ENCODE measurements at places on chromosomes 2 and 18.

- no peak for DNase-seq
These were observed 98.5 kb upstream of the HAAO start for GRCh38 chr2:42890791-42891355.

- DNase-seq: no peak
These were observed 753.5 kb upstream of the PKDCC start for GRCh38 chr2:41294331-41294730.

- no peak for DNase-seq
These were observed 2.4 kb downstream of the SCG2 start for GRCh38 chr2:223599640-223600380.

DNA sequence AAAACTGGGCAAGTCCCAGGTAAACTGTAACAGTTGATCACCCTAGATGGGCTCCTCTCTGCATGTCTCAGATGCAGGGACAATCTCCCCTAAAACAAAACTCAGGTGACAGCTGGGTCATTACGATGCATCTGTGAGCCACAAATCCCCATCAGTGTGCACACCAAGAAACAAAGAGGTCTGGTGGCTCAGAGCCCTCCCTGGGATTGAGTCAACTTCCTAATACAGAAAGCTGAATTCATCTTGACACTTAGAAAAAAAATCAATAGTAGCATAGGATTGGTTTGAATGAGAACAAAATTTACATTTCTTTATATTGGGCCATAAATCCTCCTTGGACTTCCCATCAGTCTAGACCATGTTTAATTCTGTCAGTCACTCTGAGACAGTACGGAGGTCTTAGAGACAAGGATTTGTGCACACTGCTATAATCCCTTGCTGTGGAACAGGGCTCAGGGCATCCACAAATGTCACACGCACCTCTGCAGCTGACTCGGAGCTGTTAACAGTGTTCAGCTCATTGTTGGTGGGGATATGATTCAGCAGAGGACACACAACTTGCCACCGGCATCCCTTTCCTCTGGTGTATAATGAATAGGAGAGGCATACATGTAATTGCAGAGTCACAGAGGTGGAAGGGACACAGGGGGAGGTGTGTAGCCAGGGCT lies 44.5 kb upstream of the DAPL1 start:
- no peak for DNase-seq

GRCh38 chr2:219285373-219285735 lies 6.2 kb downstream of the DNAJB2 start:
- no peak for DNase-seq

GRCh38 chr2:39632876-39633275 lies 32.8 kb upstream of the TMEM178A start:
- DNase-seq: no peak

DNA sequence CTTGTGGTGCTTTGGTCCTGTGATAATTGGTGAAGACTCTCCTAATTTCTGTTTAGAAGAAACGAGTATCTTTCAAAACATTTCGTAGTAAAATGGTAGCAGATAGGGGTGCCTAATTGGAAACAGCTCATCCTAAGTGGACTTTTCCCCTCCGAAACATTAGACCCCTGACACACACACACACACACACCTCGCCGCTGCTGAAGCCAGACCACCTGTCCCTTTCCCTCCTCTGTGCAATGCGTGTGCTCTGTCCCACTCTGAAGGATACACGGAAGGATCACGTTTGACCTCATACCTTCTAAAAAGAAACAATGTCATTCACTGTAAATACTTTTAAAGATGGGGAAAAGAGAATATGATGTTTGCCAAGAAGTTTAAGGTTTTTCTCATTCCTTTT lies 36.2 kb upstream of the TMEM87B start:
- DNase-seq: no peak

GRCh38 chr2:24540011-24540477 lies 49.0 kb downstream of the NCOA1 start:
- DNase-seq: no peak

DNA sequence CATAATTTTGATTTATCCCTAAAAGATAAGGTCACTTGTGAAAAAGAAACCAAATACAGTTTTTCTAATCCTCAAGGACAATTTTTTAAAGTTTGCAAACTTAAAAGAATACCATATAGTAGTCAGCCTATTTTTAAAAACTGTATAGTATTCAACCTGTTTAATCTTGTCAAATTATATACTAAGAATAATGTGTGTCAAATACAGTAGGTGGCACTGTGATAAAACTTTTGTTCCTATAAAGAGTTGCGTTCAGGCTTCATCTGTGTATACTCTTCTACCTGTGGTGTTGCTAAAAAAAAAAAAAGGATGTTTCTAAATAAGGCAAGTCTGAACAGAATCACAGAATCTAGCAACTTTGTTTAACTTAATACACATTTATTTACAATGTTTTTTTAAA lies 68.6 kb downstream of the CCDC138 start:
- DNase-seq: no peak

- no peak for DNase-seq
These were observed 7.8 kb downstream of the RAX start for GRCh38 chr18:59265246-59265973.

DNA sequence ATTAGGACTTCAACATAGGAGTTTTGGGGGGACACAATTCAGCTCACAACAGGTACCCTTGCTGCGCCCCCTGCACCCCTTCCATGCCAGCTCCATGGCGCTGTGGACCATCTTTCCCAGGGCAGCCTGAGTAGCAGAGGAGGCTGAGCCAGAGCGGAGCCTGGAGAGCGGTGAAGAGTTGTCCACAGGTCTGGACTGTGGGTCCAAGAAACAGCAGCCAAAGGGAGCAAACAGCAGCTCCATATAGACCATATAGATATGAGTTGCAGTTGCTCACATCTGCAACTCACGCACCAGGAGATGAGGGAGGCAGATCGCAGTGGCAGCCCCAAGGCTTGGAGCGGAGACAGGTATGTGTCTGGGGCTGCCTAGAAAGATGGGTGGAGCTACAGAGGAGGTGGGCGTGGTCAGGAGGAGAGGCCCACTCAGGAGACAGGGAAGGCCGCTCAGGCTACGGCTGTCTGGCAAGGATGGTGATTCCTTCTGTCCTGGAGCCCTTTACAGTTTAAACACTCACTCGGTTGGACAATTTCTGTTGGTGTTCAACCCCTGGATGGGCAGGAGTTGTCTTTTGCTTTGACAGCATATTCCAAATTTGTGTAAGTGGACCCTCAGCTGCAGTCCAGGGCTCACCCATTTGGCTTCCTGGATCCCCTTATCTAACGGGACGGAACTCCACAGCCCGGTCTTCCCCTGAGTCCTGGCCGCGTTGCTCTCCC lies 155.1 kb downstream of the LPIN1 start:
- DNase-seq: no peak

- no peak for DNase-seq
These were observed 40.7 kb upstream of the TMEM131 start for GRCh38 chr2:98036349-98037000.

GRCh38 chr2:97660775-97661389 lies 3.0 kb downstream of the ACTR1B start:
- DNase-seq: no peak

GRCh38 chr2:54830546-54830945 lies 107.1 kb downstream of the EML6 start:
- no peak for DNase-seq

DNA sequence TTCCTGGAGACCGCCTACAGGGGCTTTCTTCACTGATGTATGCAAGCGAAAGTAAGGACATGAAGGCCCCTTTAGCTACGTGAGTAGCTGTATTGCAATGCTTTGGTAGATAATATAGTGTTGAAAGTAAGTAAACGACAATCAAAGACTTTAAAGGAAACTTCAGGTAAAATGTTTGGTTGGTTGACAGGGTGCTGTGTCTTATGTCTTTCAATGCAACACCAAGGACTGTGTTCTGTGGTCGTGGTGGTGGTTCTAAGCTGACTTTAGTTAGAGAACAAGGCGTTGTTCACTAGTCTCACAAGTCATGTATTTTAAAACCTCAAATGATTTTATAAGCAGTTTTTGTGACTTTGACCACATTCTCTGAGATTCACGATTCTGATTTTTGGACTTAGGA lies 58.0 kb upstream of the CABYR start:
- DNase-seq: no peak

GRCh38 chr18:56851774-56852173 lies 200.6 kb downstream of the WDR7 start:
- no peak for DNase-seq

- peak; percentile 92 for DNase-seq
These were observed 395.8 kb downstream of the LNPK start for GRCh38 chr2:175606010-175606841.

- no peak for DNase-seq
These were observed 160.1 kb upstream of the MAPRE2 start for GRCh38 chr18:34880882-34881834.

GRCh38 chr2:99833586-99834201 lies 308.7 kb downstream of the AFF3 start:
- DNase-seq: no peak

GRCh38 chr2:46970334-46971288 lies 55.0 kb upstream of the MCFD2 start:
- DNase-seq: no peak

GRCh38 chr2:117859924-117860647 lies 45.6 kb downstream of the DDX18 start:
- no peak for DNase-seq

GRCh38 chr18:70920840-70921374 lies 632.1 kb downstream of the SOCS6 start:
- no peak for DNase-seq

DNA sequence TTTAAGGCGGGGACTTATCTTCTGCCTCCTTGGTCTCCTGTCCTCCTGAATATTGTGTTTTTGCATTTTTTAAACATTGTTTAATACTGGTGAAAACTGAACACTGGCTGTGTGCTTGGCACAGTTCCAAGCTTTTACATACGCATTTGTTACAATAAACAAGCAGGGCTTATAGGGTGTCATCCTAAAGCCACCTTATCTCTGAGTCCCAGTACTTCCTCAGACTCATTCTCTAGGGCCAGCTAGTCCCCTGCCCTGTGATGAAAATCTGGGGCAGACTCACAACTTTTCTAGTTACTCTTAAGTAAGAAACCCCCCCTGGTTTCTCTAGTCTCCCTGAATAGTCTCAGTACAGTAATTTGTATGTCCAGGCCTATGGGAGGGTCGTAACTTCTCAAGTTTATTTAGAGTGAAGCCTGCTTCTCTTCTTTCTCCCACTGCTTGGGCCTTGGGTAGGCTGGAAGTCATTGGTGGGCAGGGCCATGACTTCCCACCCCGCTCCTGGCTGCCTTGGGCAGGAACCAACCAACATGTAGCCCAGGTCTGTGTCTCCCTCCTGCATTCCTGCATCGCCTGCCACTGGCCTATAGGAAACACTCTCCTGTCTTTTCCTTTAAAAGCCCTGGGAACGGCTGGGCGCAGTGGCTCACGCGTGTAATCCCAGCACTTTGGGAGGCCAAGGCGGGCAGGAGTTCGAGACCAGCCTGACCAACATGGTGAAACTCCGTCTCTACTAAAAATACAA lies 7.7 kb upstream of the KCNE4 start:
- DNase-seq: no peak

- no peak for DNase-seq
These were observed 106.2 kb downstream of the ZRANB3 start for GRCh38 chr2:135424849-135425248.

DNA sequence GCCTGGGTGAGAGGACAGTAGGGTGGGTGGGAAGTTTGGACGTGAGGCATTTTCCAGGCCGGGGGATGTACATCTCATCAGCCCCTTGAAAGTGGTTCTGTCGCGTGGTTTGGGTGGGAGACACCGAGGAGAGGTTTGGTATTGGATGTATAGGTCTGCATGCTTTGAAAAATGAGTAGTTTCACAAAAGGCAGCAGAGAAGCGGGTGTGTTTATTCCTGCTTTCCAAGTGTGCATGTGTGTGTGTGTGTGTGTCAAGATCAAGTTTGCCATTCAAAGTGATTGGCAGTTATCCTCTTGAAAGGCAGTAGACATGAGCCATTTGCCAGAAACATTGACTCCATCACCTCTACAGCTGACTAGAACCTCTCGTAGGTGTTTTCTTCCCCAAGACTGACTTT lies 423.1 kb upstream of the POU3F3 start:
- DNase-seq: no peak

- DNase-seq: no peak
These were observed 213.0 kb upstream of the SETBP1 start for GRCh38 chr18:44467718-44468117.

- DNase-seq: no peak
These were observed 50.4 kb downstream of the CYRIA start for GRCh38 chr2:16615246-16615645.

GRCh38 chr2:85601771-85602475 lies 575 bp downstream of the TMEM150A start:
- DNase-seq: no peak

- no peak for DNase-seq
These were observed 42.2 kb downstream of the PHLPP1 start for GRCh38 chr18:62757399-62758010.

GRCh38 chr2:9712263-9712662 lies 81.5 kb upstream of the YWHAQ start:
- no peak for DNase-seq

GRCh38 chr2:154914561-154914960 lies 216.1 kb downstream of the KCNJ3 start:
- no peak for DNase-seq

DNA sequence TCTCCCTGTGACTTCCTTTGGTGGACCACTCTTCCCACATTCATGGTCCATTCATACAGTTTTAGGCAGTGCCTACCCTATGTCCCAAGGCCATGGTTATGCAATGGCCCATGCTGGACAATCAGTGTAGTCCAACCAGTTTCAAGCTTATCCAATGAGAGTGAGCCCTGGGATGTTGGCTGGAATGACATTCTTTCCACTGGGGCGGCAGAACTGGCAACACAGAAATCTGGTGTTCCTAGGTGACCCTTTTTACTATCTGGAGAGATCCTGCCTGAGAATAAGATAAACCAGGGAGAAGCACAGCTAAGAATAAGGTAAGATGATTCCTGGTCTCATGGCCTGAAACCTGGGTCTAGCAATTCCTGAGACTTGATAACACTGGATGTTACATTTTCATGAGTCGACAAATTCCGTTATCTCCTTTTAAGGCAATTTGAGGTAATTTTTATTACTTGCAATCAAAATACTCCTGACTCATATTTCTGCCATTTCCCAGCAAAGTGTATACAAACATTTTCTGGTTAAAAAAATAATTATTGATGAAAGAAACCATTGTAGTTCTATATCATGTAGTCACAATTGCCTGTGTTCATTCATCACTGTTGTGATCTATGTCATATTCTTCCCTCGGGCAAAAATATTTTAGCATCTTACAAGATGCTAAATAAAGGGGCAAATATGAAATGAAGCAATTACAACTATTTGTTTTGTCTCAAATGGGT lies 271.5 kb upstream of the LYPD1 start:
- no peak for DNase-seq

GRCh38 chr2:36771671-36772070 lies 75.2 kb downstream of the VIT start:
- no peak for DNase-seq

- DNase-seq: no peak
These were observed 98.3 kb downstream of the GATA6 start for GRCh38 chr18:22267697-22268096.

DNA sequence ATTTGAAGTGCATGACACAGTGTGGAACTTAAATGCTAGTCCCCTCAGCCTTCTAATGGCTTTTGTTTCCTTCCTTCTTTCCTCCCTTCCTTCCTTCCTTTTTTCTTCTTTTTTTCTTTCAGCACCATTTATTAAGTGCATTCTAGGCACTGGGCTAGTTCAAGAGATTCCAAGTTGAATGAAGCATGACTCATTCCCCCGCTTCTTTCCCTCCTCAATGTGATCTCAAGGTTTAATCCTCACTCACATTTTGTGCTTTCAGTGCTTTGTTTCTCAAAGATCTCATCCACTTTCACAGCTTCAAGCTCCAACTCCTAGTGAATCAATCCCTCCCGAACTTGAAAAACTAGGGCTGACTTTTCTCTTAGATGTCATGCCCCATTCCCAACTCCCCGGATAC lies 90.1 kb downstream of the LBH start:
- no peak for DNase-seq

Measured in NCI-H526 treated with DMSO at 0.1 percent for 48 hours (cell line).